Inflammatory macrophage (primary cell): ENCODE measurements at places on chromosomes 7 and 10.

GRCh38 chr10:127414024-127414423 lies 135.1 kb upstream of the NPS start:
- DNase-seq: no peak

- no peak for DNase-seq
Observed at GRCh38 chr7:155941688-155942087, 129.4 kb upstream of the SHH start.

DNA sequence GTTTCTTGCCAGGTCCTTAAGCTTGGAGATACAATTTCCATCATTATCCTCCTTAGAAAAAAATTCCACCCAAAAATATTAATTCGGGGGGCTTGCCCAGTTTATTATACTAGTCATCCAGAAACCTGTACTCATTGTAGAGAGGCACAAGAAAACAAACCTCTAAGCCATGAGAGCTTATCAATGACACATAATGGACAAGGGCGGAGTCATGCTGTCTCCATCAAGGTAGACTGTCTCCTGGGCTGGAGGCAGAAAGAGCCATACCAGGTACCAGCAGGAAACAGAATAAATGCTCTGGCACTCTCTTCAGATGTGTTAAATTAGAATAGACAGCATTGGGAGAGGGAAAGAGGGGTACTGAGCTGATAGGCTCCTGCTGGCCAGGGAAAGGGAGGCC lies 69.8 kb upstream of the GSDME start:
- no peak for DNase-seq

DNA sequence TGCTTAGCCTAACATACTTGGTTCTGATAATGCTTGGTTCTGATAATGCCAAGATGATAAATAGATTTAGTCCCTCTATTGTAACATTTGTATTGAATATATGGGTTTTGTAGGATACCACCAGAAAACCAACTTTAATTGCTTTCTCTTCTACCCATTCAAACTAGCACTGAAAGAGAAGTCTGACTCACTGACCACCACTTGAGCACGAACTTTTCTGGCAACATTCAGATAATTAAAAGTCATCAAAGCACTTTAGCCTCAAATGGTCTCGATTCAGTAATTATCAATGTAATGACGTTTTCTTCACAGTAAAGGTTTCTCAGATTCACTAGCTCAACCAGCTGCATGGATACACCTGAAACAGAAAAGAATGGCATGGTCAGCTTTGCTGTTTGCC lies 63.0 kb downstream of the HDAC9 start:
- DNase-seq: no peak

GRCh38 chr7:43868681-43869005 lies 674 bp downstream of the MRPS24 start:
- DNase-seq: no peak
